Activated T-helper 9 cell treated with anti-CD3 and anti-CD28 coated beads, Interleukin-2, amount 50 U/mL, for 16 hours (primary cell): ENCODE measurements at places on chromosomes 1 and 21.

DNA sequence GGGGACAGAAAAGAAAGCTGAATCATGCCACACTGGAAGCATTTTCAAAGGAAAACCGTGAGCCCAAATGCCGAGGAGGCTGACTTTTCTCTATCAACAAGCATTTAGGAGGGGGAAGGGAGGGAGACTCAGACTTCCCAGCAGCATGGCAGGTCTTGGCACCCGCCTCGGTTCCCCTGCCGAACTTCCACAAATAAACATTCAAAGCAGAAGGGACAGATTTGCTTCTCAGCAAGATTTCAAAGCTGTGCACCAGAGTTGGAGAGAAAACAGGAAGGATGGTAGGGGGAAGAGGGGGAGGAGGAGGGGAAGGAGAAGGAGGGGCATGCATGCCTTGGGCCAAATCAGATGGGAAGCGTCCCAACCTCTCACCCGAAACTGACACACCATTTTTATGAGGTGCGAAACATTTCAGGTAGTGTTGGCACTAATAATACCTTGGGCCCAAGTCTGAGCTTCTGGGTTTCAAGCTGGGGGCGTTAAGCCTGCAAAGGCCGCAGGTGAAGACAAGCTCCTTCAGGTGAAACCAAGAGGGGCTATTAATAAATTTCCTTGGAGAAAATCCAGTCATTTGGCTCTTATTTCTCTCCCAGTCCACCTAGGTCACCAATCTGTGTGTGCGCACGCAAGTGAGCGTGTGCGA, 26.4 kb downstream of the ABCA4 start:
- DNase-seq = no peak

DNA sequence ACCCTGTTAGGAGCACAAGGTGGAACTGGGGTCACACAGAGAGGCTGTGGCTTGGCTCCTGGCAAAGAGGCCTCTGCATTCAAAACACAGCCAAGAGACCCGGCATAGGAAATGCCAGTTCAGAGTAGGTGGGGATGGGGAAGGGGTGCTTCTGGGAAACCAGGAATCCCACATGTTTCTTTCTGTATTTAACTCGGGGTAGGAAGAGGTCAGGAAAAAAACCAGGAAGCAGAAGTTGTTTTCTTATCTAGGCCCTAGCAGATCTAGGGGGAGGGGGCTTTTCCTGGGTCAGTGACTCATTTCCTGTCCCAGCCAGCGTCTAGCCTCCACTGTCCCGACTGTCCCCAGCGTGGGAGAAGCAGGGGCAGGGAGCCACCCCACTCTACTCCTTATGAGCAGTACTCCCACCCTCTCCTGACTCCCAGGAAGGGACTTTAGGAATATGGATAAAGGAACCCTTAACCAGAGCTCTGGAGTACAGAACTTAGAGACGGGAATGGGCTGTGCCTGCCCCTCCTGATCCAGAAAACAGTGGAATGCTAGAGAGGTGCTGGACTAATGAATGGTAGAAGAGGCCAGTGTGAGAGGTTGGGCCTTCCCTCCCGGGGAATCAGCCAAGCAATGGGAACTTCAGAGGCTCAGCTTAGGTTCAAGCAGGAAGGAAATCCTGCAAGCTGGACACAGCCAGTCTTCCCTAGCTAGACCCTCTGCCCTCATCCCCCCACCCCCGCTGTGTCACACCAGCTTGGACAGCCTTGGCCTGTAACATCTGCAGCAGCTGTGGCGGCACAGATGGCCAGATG, 5.7 kb downstream of the FHL3 start:
- DNase-seq = no peak

- DNase-seq = no peak
These were observed 42.6 kb downstream of the ACKR1 start for GRCh38 chr1:159247266-159247665.

- no peak for DNase-seq
These were observed 64.6 kb downstream of the TOR3A start for GRCh38 chr1:179146476-179146875.

DNA sequence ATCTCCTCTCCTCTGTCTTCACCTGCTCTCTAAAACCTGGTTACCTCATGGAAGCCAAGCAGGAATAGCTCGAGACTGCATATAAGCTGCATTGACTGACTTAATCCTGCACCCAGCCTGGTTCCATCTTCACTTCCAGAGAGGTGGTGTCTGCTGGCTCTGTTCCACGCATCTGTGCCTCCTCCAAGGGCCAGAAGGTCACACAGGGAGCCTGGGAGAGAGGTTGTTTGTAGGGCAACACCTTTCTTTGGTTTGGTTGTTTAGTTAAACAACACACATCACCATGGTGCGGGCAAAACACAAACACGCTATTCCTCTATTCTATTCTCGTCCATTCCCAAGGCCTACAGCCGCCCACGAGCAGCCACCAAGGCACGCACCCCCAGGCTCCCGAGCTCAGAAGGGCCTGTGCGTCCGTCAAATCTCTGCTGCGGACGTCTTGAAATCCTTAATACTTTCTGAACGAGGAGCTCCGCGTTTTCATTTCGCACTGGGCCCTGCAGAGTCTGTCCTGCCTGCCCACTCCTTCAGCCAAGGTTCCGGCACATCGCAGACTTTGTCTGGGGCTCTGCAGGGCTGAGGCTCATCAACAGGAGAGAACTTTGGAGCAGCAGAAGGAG, 116.2 kb downstream of the RIPK4 start:
- DNase-seq = no peak

- no peak for DNase-seq
These were observed 504 bp downstream of the DHRS3 start for GRCh38 chr1:12617511-12617900.

DNA sequence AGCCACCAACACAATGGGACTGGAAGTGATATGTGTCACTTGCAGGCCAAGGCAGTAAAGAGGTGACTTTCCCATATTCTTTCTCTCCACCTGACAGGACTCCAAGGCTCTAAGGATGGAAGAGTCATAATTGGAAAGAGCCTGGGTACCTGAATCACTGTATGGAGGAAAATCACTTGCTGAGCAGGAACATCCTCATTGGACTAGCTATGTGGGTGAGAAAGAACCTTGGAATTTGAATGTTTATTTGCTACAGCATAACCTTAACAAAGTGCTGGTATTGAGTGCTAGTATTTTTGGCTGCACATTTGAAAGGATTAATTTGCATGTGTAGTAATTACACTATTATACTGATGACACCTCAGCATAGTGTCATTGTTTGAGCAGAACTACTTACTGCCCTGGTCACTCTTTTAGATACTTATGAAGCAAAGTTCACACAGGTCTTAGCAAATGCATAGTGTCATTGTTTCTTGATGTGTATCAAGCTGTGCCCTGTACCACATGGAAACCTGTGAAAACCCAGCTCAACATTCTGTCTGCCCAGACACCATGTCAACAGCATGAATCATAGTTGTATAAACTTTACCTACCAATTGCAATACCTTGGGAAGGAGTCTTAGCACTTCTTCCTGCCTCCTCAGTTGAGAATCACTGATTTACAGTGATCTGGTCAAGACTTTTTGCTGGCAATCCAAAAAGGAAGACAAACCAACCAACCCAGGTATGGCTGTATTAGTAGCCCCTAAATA, 5.1 kb upstream of the S100A10 start:
- DNase-seq = no peak
